Left renal cortex interstitium (tissue), 4 donors: ENCODE measurements at places on chromosomes 6 and 20. TPM values are rescaled to one million over a fixed set of nuclear protein-coding genes. Genes with fewer than 3 reads are reported as not detected.

The EBF4 gene
- 39.1 TPM for polyA plus RNA-seq

The BTN1A1 gene
- polyA plus RNA-seq: 0.32 TPM

The RSPH4A gene
- 3.0 TPM for polyA plus RNA-seq

The COL11A2 gene
- polyA plus RNA-seq: 5.1 TPM
